NCI-H1417 (cell line): ENCODE measurements at places on chromosomes 12 and 14.
A peak's percentile ranks its signal among the peaks of the same experiment; 100 is the strongest.

- DNase-seq: no peak
Measured at GRCh38 chr12:66111605-66112004, 18.9 kb downstream of the LLPH start.

- peak; percentile 56 for DNase-seq
Measured at GRCh38 chr12:1173781-1174617, 183.0 kb downstream of the ERC1 start.

DNA sequence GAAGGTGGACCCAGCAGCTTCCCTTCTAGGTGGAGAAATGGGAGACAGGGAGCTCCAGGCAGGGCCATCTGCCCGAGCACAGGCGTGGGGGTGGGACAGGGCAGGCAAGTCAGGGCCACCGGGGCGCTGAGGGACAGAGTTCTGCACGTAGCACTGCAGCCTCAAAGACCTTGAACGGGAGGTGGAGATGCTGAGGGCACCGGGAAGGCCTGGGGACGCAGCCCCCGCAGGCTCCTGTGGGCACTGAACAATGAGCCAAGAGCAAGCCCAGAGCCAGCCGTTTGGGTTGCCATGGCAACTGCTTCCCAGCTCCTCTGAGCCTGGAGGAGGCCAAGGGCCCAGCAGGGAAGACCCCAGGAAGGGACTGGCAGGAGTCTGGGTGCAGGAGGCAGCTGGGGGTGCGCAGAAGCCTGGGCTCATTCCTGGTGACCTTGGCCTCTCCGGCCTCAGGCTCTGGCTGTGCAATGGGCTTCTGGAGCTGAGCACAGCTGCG, 3.4 kb downstream of the LBHD2 start:
- DNase-seq: no peak

DNA sequence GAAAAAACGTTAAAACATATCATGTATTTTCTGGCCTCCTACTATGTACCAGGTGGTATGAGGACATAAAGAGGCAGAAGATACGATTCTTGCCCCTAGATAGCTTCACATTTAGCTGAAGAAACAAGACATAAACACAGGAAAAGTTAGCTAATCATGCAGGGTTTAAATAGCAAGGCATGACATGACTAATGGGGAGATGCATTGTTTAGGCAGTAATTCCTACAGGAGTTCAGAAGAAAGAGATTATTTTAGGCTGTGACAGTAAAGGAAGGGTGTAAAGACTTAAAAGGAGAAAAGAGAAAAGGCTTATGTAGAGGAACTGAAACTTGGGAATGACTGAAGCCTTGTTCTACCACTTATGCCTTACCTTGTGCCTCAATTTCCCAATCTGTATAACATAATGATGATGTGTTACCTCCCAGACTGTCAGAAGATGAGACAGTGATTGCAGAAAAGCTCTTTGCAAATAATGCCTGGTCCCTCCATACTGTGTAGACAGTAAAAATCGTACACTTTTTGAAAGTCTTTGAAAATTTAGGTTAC, 44.4 kb downstream of the PRKCH start:
- no peak for DNase-seq

DNA sequence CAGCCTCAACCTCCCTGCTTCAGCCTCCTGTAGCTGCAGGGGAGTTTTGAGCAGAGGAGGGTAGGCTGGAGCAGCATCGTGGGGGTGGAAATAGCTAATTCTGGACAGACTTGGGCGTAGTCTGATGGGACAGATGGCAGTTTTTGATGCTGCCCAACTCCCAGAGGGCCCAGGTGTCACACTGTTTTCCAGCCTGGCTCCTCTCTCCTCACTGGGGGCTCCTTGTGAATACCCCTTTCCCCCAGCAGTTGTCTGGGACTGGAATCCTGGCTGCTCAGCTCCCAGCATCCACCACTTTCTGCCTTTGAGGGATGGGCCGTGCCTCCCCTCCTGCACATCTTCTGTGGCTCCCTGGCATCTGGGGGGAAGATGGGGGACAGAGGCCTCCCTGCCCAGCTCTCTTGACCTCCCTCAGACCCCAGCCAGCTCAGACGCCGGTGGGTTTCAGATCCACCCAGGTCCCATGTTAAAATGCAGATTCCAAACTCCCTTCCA, 34.0 kb downstream of the SH2B3 start:
- DNase-seq: no peak

DNA sequence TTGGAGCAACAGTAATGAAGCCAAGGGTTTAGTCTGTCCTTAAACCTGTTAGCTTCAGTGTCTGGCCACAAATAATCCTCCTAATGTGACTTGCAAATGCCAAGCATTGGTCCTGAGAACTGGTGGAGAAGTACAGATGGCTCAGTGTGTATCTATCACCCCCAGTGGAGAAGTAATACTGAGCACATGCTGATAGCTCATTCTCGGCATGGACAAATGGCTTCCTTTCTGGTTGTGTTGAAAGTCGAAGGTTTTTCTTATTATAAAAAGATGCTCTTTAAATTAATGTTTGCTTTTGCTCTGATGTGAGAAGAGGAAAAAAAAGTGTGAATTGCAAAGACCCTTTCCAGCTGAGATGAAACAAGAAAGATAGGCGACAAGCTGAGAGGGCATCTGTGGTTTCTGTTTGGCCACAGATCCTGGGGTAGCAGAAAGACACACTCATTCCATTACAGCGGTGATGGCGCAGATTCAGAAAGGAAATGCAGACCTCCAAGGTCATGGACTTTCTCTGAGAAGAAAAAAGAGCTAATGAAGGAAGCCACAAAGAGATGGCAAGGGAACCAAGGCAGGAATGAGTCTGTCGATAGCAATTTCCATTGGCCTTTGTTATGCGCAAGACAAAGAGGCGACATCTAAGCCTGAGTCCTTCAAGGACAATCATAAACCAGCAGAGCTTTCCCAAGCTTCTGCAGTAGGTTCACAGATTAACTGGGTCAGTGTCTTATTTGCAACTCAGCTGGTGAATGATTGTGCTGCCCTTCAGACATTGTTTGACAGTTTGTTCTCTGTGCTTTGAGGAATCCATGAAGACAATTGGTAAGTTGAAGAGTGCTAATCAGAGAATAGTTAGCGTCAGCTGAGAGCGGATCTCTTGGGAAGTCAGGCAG, 155.5 kb upstream of the RGS6 start:
- no peak for DNase-seq

DNA sequence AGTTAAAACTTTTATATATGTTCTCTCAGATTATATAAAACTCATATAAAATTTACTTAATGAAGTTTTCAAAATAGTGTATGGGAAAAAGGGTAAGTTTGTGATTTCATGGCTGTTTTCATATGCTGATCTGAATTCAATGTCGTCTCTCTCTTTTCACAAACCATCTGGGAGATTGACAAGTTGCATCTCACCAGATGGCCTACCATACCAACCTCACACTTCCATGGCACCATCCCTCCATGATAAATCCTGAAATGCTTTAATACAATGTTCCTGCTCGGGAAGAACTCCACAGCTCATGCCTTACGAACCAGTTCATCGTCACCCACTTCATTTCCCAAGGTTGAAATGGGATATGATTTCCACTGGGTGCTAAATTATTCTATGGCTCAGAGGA, 22.3 kb downstream of the PTPRO start:
- no peak for DNase-seq

GRCh38 chr14:96077983-96078624, 38.9 kb downstream of the C14orf132 start:
- no peak for DNase-seq

- DNase-seq: no peak
Measured at GRCh38 chr12:42608196-42608825, 18.8 kb upstream of the PRICKLE1 start.

DNA sequence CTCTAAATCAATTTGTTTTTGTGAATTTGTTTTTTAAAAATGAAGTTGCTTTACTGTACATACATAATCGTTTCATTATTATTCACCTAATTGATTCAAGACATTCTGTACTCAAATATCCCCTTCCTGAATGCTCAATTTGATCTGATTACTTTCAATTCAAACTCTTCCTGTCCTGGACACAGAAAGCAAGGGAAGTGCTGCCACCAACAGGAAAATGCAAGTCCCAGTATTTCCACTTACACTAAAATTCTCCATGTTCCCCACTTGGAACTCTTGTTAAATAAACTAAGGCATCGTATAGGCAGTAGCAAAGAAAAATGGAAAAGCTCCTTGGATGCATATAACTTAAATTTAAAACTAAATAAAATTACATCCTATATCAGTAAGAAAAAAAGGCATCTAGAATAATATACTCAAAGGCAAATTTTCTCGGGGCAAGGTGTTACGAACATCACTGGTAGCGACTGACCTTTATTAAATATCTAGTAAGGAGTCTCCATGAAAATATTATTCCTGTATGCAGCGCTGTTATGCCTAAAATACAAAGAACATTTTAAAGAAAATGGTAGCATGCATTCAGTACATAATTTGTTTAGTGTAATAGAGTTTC, 72.0 kb upstream of the DBX2 start:
- no peak for DNase-seq

GRCh38 chr14:98834119-98834518, 437.9 kb downstream of the BCL11B start:
- no peak for DNase-seq

GRCh38 chr12:75553398-75553797, 42.0 kb upstream of the KRR1 start:
- no peak for DNase-seq

DNA sequence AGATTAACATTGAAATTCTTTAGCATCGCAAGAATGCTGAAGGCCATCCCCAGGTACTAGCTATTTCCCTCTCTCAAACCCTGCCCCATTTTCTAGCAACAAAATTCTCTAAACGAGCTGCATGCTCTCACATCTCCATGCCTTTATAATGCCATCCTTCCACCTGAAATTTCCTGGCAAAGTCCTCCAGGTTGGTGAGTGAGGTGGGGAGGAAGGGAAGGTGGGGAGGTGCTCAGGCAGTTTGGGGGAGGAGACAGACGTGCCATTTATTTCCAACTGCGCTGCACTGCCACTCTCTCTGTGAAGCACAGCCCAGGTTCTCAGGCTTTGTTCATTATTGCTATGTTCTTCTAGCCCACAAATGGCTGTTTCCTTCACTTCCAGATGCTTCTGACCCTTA, 208.4 kb downstream of the PAWR start:
- no peak for DNase-seq

GRCh38 chr12:92412856-92413255, 267.2 kb upstream of the BTG1 start:
- DNase-seq: no peak

GRCh38 chr12:3044141-3044630, 33.0 kb upstream of the TSPAN9 start:
- no peak for DNase-seq

DNA sequence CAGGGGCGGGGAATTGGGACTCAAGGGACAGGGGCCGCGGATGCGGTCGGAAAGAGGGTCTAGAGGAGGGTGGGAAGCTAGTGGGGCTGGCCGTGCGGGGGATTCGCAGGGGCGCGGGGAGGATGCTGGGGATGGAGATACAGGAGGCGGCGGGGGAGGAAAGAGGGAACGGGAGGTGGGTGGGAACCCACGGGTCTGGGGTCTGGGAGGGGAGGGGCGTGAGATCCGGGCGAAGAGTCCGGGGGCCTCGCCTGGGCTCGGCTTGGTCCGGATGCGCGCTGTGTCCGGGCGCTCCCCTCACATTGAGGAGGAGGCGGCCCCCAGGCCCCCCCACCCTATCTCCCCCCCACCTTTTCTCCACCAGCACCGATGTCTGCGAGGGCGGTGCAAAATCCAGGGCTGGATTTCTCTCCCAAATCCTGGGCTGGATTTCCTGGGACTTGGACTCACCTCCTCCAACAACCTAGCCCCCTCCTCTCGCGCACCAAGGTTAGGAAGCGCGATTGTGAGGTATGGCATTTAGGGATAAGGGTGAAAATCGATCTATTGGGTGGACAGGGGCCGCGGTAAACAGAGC, at the start of gene AGAP2:
Gene AGAP2, minus strand, starts transcription at position 82 of the 577 bp plus-strand sequence. CDS start 496 bp downstream, outside the sequence.
- DNase-seq: peak; percentile 81

DNA sequence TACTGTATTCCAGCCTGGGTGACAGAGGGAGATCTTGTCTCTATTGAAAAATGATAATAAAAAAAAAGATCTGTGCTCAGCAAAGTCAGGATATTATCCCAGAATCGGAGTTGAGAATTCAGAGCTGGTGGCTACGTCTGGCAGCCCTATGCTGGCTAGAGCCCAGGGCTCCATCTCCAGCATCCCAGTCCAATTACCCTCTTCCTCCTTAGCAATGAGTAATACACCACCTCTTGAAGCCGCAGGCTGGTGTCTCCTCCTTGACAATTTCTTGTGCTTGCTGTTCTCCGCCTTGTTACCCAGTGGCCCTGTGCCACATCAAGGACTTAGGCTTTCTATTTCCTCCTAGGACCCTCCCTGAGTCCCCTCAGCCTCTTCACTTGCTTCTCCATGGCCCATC, 38.4 kb upstream of the DDX11 start:
- DNase-seq: no peak

GRCh38 chr14:21612324-21612723, 22.4 kb downstream of the OR10G2 start:
- DNase-seq: no peak

DNA sequence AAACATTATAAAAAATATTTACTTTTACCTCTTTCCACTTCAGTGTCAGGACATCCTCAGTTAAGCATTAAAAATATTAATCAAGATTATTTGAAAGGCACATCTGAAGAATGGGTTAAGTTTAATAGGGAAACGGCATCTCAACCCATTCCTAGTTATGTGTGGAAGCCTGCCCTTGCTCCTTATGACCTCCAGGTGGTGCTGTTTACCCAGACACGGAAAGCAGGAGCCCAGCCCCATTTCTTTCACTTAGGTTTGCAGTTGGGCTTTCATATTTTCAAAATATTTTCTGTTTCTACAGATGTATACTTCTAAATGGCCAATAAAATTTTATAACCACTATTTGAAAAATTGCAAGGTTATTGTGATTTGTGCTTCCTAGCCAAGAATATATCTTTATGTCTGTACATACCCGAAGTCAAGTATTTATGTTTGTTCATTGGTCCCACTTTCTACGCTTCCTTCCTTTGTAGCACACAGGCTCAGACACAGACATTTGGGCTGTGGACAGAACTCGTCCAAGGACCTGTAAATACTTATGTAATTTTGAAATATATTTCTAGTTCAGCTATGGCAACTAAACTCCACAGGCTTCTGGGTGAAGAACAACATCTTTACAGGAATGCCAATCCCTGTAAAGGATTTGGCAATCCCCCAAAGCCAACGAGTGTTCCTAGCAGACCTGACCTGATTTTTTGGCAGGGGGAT, 247.1 kb downstream of the AKAP6 start:
- peak; percentile 47 for DNase-seq

DNA sequence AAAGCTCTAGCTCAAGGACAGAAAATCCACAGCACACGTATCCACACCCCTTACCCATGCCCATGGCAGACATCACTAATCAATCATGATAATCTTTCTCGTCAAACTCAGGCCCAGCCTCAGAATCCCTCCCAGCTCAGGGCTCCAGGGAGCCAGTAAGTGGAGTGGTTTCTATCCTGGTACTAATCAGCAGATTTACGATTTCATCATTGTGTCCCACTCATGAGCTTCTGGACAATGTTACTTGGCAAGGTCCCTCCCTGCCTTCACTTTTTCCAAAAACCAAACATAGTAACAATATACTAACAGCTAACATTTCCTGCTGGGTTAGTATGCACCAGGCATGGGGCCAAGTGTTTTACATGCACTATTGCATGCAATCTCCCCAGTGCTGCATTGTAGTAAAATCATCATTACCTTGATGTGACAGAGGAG, 45.8 kb upstream of the NCOR2 start:
- no peak for DNase-seq
